Esophagus muscularis mucosa (tissue), 4 donors: ENCODE measurements at places on chromosomes 11 and 22. TPM values are rescaled to one million over a fixed set of nuclear protein-coding genes. Genes with fewer than 3 reads are reported as not detected.

DEPDC5 gene
- total RNA-seq: 15.8 TPM

P2RX3 gene
- total RNA-seq: not detected

APOL4 gene
- total RNA-seq: 0.19 TPM

MMP13 gene
- not detected for total RNA-seq

DGCR6 gene
- total RNA-seq: 2.5 TPM

DNA sequence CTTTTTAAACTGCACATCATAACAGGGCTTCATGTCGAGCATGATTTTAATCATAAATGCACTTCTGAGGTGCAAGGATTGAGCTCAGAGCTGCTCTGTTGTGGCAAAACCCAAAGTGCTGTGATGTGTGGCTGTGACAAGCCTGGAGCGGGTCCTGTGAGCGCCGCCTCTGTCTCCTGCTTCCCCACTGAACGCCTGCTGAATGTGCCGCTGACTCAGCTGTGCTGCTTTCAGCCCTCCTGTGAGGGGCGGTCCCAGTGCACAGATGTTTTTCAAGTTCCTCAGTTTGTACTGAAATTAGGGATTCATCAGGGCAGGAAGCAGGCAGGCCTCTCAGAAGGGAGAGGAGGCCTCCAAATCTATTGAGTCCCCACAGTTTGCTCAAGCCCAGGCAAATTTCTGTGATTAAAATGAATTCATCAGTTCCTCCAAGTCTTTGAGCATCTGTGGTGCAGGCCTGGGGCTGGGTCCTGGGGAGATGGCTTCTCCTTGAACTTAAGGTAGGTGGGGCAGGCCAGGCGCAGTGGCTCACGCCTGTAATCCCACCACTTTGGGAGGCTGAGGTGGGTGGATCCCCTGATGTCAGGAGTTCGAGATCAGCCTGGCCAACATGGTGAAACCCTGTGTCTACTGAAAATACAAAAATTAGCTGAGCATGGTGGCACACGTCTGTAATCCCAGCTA lies 3.0 kb upstream of the GTSE1 start:
- DNase-seq: no peak
- H3K36me3 ChIP-seq: peaks cover 51% of the 10 kb centered on the region
- peak overlapping the region; percentile 46 for H3K27ac ChIP-seq
- H3K4me1 ChIP-seq: peaks cover 21% of the 10 kb centered on the region

DNA sequence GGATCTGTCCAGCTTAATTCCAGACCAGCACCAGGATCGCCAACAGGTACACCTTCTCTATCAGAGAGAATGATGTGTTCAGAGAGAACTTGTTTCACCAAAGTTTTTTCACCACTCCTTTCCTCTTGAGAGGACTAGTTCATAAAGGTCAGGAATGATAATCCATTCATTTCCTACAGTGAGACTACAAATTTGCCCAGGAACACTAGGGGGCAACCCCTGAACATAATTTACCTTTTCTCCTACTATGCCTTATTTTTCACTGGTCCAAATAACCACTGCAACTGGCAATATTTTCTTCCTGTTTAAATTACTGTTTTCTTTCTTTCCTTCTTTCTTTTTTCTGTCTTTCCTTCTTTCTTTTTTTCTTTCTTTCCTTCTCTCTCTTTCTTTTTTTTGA lies 22.5 kb downstream of the CAVIN3 start:
- no peaks in the 10 kb centered on the region for H3K36me3 ChIP-seq
- H3K4me1 ChIP-seq: no peaks in the 10 kb centered on the region
- no peak overlapping the region for H3K27ac ChIP-seq
- no peaks in the 10 kb centered on the region for H3K27me3 ChIP-seq
- DNase-seq: no peak
- H3K4me3 ChIP-seq: no peak overlapping the region

DNA sequence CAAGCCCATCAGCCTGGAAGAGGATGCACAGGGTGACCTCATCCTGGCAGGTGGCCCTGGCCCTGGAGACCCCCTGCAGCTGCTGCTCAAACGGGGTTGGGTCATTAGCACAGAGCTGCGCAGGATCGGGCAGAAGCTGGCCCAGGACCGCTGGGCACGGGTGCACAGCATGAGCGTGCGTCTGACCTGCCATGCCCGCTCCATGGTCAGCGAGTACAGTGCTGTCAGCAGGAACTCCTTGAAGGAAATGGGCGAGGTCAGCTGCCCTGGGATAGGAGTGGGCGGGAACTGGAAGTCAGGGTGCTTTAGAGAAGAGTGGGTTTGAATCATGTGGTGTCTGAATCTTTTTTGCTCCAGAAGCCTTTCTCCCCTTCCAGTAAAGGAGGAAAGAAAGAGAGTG lies 61.1 kb downstream of the INSC start:
- no peak for DNase-seq
- H3K36me3 ChIP-seq: no peaks in the 10 kb centered on the region
- no peak overlapping the region for H3K27ac ChIP-seq
- no peaks in the 10 kb centered on the region for H3K27me3 ChIP-seq
- no peak overlapping the region for H3K4me3 ChIP-seq

- H3K4me1 ChIP-seq: peaks cover 16% of the 10 kb centered on the region
- H3K27me3 ChIP-seq: no peaks in the 10 kb centered on the region
- DNase-seq: no peak
- H3K27ac ChIP-seq: no peak overlapping the region
- H3K4me3 ChIP-seq: no peak overlapping the region
These were observed 41.1 kb downstream of the SGSM3 start for GRCh38 chr22:40411506-40411861.

DNA sequence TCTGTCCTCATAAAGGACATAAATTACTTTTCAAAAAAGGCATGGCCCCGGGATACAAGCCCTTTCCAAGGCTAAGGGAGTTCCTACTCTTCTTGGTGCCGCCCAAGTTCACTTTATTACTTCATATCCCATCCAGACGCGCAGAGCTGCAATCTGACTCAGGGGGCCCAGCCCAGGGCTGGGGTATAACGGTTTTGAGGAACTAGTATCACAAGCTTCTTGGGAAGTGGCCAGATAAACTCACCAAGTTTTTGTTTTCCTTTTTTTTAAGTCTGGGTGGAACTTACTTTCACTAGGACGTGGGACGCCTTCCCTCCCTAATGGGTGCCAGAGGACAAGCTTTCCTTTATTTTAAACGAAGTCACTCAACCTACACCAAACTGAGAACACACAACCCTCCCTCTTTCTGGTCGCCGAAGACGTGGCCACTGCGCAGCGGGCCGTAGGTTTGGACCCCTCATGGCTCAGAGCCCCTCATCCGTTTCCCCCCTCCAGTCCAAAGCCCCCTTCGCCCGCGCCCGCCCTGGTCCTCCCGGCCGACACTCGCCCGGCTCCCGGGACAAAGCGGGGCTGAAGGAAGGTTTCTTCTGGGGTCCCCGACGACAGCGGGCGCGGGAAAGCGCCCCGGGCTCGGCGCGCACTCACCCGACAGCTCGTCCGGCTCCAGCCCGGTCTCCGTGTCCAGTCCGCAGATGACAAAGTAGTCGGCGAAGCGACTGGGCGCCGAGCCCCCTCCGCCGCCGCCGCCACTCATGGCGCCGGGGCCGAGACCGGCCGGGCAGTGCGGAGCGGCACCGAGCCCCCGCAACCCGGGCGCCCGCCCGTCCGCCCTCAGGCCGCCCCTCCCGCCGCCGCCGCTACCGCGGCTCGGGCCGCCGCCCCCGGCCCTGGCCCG lies 587 bp downstream of the DENND5A start:
- peak overlapping the region; percentile 94 for H3K4me3 ChIP-seq
- peak; percentile 92 for DNase-seq
- no peaks in the 10 kb centered on the region for H3K27me3 ChIP-seq
- H3K36me3 ChIP-seq: no peaks in the 10 kb centered on the region

GRCh38 chr22:31692186-31692886 lies 30.3 kb upstream of the PISD start:
- no peak overlapping the region for H3K27ac ChIP-seq
- peaks cover 95% of the 10 kb centered on the region for H3K36me3 ChIP-seq
- H3K4me1 ChIP-seq: no peaks in the 10 kb centered on the region
- no peak overlapping the region for H3K4me3 ChIP-seq

- H3K36me3 ChIP-seq: peaks cover 48% of the 10 kb centered on the region
- H3K4me3 ChIP-seq: no peak overlapping the region
- peak overlapping the region; percentile 70 for H3K27ac ChIP-seq
These were observed 2.0 kb upstream of the TCIRG1 start for GRCh38 chr11:68036717-68037239.

GRCh38 chr11:119091966-119092879 lies 7.5 kb downstream of the HMBS start:
- H3K4me3 ChIP-seq: no peak overlapping the region
- no peaks in the 10 kb centered on the region for H3K27me3 ChIP-seq
- H3K27ac ChIP-seq: peak overlapping the region; percentile 99
- H3K36me3 ChIP-seq: peaks cover 1% of the 10 kb centered on the region

DNA sequence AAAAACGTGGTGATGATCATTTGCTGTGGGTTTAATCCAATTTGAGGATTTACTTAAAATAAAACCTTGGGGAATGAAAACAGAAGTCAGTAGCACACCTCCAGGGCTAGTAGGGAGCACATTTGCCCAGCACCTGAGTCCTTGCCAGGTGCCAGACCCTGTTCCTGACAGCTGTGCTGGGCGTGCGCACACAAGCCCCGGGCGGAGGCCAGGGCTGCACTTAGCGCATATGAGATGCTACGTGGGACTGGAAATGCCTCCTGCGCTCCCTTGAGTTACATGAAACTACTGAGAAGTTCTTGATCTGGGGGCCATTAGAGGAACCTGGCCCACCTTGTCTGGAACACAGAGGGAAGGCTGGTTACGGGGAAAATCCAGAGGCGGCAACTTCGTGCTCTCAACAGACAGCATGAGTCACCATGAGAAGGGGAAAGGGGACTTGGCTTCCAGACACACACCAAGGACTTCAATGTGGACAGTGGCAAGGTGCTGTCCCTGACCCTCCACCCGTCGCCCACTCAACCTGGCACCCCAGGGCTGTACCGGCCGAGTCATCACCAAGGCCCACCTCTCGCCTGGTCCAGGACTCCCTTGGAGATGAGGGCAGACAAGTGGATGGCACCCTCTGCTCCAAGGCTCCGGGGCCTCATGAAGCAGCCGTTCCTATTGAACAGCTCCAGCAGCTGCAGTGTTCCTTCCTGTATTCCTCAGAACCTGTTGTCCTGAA lies 1468.6 kb downstream of the BRD1 start:
- no peak overlapping the region for H3K4me3 ChIP-seq
- H3K36me3 ChIP-seq: no peaks in the 10 kb centered on the region
- H3K27me3 ChIP-seq: no peaks in the 10 kb centered on the region

- no peak overlapping the region for H3K27ac ChIP-seq
- no peak overlapping the region for H3K4me3 ChIP-seq
- H3K27me3 ChIP-seq: no peaks in the 10 kb centered on the region
- no peaks in the 10 kb centered on the region for H3K36me3 ChIP-seq
These were observed 235.0 kb downstream of the TTC28 start for GRCh38 chr22:28444659-28445058.

GRCh38 chr11:5546457-5546856 lies 1.9 kb downstream of the OR52H1 start:
- H3K4me1 ChIP-seq: no peaks in the 10 kb centered on the region
- H3K36me3 ChIP-seq: no peaks in the 10 kb centered on the region
- H3K27ac ChIP-seq: no peak overlapping the region
- no peak for DNase-seq
- H3K4me3 ChIP-seq: no peak overlapping the region
- H3K27me3 ChIP-seq: no peaks in the 10 kb centered on the region

GRCh38 chr11:67558084-67558772 lies 25.4 kb upstream of the GSTP1 start:
- H3K27ac ChIP-seq: no peak overlapping the region
- no peak overlapping the region for H3K4me3 ChIP-seq
- no peak for DNase-seq
- H3K36me3 ChIP-seq: no peaks in the 10 kb centered on the region

DNA sequence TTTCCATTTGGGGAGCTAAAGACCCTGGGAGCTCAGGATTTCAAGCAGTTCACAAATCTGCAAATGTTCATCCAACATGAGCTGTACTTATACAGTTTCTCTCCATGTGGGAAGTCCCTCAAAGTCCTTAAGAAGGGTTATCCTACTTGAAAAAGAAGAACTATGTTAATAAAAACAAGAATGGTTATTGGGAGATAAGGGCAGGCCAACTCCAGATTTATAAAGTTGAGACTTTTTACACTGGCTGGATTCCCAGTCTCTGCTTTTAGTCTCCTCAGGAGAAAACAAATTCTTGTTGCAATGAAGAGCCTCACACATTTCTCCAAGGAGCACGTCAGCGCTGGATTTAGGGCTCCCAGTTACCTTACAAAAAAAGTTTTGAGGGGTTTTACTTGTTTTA lies 34.2 kb upstream of the CTTN start:
- peaks cover 15% of the 10 kb centered on the region for H3K36me3 ChIP-seq
- H3K4me1 ChIP-seq: no peaks in the 10 kb centered on the region
- no peak overlapping the region for H3K4me3 ChIP-seq
- DNase-seq: no peak
- no peak overlapping the region for H3K27ac ChIP-seq
- H3K27me3 ChIP-seq: no peaks in the 10 kb centered on the region

GRCh38 chr11:124716591-124716990 lies 23.2 kb upstream of the NRGN start:
- no peak overlapping the region for H3K4me3 ChIP-seq
- H3K4me1 ChIP-seq: peaks cover 5% of the 10 kb centered on the region
- DNase-seq: no peak
- H3K27me3 ChIP-seq: no peaks in the 10 kb centered on the region
- no peak overlapping the region for H3K27ac ChIP-seq

DNA sequence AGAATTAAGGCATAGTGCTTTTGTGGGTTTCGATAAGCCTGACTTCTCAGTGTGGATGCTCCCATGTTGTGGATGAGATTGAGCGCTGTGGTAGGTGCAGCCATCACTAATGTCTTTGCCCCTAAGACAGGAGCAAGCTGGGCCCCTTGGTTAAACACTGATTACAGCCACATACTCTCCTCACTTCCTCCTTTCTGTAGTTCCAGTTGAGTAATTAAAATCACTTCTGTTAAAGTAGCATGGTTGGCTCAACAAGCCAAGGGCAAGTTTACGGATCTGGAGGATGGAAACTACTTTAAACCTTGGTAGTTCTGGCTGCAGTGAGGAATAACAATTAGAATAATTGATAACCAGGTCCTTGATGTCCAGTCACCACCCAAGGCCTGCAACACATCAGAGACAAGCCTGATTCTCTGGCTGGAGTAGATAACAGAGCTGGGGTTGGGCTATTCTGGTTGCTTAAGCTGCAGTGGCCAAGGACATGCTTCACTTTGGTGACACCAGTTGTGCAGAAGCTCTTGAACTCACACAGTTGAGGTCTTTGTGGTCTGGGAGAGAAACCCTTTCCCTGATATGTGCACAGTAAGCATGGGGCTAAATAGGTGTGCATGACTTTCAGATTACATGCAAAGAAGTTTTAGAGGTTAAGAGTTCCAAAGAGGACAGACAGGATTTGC lies 81.3 kb downstream of the KIRREL3 start:
- no peak overlapping the region for H3K27ac ChIP-seq
- no peak for DNase-seq
- no peak overlapping the region for H3K4me3 ChIP-seq
- H3K4me1 ChIP-seq: no peaks in the 10 kb centered on the region

- H3K36me3 ChIP-seq: peaks cover 57% of the 10 kb centered on the region
- H3K4me1 ChIP-seq: peaks cover 16% of the 10 kb centered on the region
- no peaks in the 10 kb centered on the region for H3K27me3 ChIP-seq
- H3K4me3 ChIP-seq: no peak overlapping the region
These were observed 12.5 kb downstream of the EIF4G2 start for GRCh38 chr11:10796191-10796590.

DNA sequence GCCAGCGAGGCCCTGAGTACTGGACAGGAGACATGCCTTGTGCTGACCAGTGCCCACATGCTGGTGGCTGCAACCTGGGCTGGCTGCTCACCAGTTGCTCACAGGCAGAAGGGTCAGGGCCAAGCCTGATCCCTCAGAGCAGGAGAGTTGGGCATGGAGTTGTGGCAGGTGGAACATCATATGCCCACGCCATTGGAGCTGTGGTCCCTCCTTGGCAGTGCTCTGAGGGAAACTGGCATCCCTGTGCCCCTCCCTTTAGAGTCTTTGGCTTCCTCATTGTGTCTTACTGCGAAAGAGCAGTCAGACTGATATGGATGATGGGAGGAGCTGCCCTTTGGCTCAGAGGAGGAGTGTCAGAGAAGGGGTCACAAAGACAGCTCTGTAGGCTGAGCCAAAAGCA lies 3.1 kb upstream of the MYEOV start:
- H3K27me3 ChIP-seq: no peaks in the 10 kb centered on the region
- H3K27ac ChIP-seq: no peak overlapping the region
- no peak for DNase-seq
- H3K4me3 ChIP-seq: no peak overlapping the region
